CD4-positive, alpha-beta T cell treated with Interleukin-12 subunit alpha and Interleukin-12 subunit beta, for 1 hour (primary cell): ENCODE measurements at places on chromosomes 5 and 9.

- no peak for DNase-seq
Measured at GRCh38 chr5:5217371-5217770, 77.2 kb downstream of the ADAMTS16 start.

GRCh38 chr9:121686930-121687541 is 35.6 kb downstream of the DAB2IP start:
- peak; percentile 43 for DNase-seq

DNA sequence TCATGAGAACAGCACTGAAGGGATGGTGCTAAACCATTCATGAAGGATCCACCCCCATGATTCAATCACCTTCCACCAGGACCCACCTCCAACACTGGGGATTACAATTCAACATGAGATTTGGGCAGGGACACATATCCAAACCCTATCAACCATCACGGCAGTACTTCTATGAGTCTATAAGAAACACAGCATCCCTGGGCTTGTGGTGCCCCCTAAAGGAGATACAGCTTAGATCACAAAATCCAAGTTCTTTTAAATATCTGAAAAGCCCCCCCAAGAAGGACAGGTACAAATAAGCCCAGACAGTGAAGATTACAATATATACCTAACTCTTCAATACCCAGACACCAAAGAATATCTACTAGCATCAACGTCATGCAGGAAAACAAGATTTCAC is 233.7 kb upstream of the ADRA1B start:
- DNase-seq: no peak

DNA sequence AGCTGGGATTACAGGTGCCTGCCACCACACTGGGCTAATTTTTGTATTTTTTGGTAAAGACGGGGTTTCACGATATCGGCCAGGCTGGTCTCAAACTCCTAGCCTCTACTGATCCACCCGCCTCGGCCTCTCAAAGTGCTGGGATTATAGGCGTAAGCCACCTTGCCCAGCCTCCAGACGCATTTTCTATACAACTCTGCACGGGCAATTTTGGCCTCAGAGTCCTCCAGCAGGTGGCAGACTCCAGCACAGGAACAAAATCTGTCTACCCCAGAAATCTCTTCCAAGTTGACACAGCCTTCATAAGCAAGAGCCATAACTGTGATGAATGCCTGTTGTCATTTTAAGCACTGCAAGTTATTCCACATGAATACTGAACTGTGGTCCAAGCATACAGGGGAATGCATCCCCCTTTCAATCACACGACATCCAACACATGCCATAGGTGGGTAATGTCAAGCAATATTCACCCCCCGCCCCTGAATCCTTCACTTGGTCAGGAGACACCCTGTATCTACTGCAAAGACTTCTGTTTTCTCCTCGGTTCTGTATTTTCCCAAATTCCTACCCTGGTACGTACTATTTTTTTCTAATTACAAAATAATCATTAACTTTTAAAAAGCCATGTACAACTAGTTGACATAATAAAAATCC is 50.8 kb downstream of the ALDH7A1 start:
- DNase-seq: peak; percentile 33

DNA sequence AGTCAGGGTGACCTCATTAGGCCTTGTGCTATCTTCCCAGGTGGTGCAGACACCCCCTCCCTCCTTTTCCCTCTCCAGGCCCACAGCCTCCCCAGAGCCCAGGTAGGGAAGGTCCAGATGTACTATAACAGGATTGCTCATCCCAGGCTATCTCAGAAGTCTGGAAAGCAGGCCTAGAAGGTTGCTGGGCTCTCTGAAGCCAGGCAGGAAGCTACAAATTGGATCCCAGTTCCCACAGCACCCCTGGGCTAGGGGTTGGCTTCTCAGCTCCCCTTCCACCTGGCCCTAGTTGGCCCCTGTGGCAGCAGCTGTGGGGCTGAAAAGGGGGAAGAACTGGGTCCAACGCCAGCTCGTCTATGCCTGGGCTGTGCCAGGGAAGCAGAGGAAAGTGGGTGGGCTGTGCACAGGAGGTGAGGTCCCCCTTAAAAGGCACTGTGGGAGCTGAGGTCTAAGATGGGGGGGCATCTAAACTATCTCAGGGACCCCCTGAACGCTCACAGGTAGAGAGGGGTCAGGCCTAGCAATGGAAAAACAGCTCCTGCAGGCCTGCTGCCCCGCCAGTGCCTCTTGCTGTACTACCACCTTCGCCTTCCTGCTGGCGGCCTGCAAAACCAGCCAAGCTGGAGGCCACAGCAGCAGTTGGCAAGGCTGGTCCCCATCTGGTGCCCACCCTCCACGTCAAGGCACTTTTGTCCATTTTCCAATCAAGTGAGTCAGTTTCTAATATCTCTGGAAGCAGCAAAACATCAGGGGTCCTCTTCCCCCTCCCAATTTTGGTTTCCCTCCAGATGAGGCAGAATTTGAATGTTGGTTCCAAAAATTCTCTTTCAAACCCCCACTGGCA is 13.3 kb upstream of the PSMD5 start:
- DNase-seq: no peak

DNA sequence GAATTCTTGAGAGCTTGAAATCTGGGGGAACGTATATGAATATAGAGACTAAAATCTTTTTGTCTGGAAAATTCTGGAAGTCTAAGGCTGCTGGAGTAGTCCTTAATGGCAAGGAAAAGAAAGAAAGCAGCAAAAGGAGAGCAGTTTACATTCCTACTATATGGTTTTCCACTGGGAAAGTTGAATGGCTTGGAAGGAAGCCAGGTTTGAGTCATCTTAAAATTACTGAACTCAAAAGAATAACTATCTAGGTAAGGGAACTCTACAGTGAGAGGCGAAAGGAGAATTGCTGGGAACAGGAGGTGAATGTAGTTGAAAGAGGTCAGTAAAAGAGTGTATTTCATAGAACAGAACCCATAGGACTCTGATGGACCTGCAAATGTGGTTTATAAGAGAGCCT is 258.1 kb upstream of the EDIL3 start:
- no peak for DNase-seq

GRCh38 chr9:90958328-90958727 is 156.7 kb downstream of the SYK start:
- no peak for DNase-seq

DNA sequence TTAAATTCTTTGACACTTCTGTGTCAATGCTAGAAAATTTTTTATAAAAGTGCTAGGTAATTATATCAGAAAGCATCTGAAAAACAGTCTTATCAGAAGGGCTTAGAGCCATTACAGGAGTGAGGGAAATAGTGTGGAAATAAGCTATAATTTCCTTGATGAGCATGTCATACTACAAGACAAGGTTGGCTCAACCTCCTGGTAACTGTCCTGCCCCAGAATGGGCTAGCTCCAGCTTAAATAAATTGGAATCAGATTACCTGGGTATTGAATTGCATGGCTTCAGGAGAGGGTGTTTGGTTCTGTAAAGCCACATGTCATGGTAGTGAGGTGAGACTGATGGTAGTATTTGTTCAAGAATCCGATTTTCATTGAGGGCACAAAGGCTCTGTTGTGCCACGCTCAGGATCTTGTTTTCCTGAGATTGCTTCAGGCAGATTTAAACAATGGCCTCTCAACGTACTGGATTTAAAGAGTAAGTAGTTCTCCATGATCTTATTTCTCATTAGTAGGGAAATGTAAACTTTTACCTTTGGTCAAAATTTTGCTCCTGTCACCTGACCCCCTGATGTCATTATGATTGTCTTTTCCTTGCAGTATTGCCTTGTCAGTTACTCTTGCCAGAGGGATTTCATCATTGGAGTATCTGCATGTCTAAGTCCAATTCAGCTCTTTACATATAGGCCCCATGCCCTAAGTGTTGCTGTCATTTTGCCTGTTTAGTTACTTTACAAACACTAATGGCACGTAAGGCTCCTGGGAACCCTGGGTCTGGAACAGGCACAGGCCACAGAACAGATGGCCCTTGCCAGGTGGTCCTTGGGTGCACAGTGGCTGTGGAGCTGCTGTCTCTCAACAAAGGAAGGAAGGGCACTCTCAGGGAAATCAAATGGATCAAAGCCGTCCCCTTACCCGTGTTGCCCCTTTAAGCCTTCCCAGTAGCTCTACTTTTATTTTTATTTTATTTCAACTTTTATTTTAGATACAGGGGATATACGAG is 21.3 kb downstream of the TRIO start:
- no peak for DNase-seq

- no peak for DNase-seq
Measured at GRCh38 chr5:54882841-54883240, 102.6 kb downstream of the ESM1 start.

- peak; percentile 7 for DNase-seq
Measured at GRCh38 chr9:8660383-8660782, 860.8 kb upstream of the DMAC1 start.

DNA sequence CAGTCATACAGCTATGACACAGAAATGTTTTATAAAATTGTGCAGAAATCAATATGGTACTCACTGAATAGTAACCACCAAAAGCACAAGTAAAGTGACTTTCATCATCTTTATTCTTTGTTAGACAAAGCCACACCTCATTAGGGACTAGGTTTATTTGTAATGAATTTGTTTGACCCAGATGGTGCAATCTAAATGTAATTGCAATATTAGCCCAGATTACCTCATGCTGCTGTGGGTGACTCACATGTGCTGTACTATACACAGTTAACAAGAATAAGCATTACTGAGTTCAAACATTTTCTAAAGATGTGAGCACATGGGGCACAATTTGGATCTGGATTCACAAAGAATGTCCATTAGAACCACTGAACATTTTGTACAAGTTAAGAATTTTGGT is 759.3 kb upstream of the TYRP1 start:
- DNase-seq: no peak

GRCh38 chr9:83177747-83178146 is 114.8 kb upstream of the RASEF start:
- DNase-seq: no peak

DNA sequence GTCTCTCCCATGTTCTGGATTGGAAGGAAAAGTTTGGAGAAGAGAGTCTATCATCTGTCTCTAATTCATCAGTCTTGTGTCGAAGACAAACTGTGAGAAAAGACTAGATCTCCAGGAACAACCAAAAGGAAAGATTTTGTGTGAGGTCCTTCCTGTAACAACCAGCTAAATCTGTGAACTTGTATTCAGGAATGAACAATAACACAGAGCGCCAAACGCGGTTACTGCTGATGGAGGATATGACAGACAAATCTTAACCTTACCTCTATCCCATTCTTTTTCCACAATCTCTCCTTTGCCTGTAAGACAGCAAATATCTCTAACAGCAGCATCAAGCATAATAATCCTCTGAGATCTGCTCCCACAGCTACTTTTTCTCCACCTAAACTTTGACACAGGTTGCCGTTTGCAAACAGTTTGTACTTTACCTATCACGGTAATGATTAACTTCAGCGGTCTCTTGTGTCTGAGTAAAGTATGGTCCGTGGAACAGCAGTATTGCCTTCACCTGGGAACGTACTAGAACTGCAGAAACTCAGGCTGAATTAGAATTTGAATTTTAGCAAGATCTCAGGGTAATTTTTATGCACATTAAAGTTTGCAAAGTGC is 387.6 kb downstream of the ELAVL2 start:
- DNase-seq: no peak

- no peak for DNase-seq
Measured at GRCh38 chr9:107690021-107690420, 200.5 kb upstream of the KLF4 start.

DNA sequence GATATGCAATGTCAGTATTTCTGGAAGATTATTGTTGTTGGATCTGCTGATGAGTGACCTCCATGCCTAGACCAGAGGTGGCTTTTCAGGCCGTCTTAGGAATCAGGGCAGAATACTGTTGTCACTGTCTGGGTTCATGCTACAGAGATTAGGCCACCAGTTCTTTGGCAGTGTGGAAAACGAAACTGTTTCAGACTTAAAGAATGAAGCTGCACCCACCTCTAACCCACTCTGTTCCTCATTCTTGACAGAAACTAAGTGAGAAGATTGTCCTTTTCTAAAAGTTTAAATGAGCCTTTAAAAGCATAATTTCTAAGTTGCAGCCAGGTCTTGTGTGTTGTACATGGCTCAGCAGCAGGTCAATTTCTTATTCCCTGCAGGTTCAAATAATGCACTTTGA is 444.3 kb downstream of the ENC1 start:
- no peak for DNase-seq

DNA sequence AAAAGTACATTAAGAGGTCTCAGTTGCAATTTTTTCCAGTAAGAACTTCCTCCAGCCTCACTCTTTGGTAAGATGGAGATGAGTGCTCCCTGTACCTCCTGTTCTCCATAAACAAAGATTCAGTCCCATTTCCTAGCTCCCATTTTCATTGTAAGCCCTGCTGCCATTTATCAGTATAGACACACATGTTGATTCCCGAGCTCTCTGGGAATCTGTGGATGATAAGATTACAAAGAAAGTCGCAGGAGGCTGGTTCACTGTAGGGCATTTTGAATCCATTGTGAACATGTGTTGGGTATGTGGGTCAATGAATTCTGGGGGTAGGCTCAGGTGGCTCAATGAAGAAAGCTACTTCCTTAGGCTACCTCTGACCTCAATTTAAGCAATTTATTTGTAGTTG is 36.7 kb downstream of the RGMB start:
- DNase-seq: no peak
